DMS 273 treated with DMSO at 0.1 percent for 48 hours (cell line): ENCODE measurements at places on chromosomes 3 and 15.

GRCh38 chr3:134337511-134338200, 36.6 kb downstream of the AMOTL2 start:
- DNase-seq = no peak

DNA sequence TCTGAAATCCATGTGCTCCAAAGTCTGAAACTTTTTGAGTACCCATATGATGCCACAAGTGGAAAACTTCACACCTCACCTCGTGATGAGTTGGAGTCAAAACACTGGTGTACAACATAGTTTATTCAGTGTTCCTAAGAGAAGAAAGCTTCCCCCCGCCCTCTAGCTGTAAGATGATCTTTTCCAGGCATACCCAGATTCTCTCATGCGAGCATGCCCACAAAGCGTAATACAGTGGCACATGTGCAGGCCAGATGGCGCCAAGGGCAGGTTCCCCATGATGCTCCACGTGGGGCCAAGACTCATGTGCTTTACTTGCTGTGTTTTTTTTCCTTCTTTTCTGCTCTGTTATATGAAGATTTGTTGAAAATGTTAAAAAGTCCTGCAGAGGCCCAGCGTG, 104.9 kb upstream of the LRRFIP2 start:
- DNase-seq = no peak

GRCh38 chr15:38941399-38941953, 376.9 kb upstream of the RASGRP1 start:
- no peak for DNase-seq

DNA sequence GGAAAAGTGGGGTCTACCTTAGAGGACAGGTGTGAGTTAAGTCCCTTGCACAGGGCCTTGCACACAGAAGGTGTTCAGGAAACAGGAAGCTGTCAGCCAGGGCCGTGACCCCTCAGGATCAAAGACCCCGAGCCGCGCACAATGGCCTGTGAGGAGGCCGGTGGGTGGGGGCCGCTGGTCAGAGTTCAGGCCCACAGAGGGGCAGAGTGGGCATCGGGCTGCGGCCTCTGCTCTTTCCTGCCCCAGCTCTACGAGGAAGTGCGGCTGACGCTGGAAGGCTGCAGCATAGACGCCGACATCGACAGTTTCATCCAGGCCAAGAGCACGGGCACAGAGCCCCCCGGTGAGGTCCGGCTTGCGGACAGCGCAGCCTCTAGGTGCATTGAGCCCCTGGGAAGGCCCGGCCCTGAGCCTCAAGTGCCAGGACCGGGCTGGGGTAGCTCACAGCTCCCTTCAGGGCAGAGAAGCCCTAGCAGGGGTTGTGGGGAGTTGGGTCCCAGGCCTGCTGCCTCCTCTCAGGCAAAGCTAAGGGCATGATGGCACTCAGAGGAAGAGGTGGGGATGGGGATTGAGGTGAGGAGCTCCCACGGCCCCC, 37.2 kb downstream of the PSTPIP1 start:
- no peak for DNase-seq

GRCh38 chr15:68424754-68425390, 7.1 kb downstream of the ITGA11 start:
- no peak for DNase-seq

DNA sequence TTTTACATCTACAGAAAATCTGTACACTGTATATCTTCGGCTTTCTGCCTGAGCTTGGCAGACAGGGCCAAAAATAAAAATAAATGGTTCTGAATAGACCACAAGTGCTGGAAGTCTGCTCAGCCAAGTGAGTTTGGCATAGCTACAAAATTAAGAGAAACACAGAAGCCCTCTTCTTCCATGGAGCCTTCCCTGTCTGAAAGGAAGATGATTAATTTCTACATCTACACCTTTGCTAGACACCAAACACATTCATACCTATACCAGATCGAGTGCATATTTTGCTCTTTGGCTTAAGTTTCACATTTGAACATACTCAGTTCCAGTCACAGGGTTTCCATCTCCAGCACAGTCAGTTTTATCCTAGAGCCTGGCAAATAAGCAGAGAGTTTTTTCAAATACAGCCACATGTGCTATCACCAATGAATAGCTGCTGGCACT, 224.6 kb downstream of the GREM1 start:
- DNase-seq = no peak

GRCh38 chr3:183491923-183492848, 63.3 kb downstream of the KLHL6 start:
- no peak for DNase-seq

- DNase-seq = no peak
These were observed 40.5 kb downstream of the SST start for GRCh38 chr3:187629711-187630110.

DNA sequence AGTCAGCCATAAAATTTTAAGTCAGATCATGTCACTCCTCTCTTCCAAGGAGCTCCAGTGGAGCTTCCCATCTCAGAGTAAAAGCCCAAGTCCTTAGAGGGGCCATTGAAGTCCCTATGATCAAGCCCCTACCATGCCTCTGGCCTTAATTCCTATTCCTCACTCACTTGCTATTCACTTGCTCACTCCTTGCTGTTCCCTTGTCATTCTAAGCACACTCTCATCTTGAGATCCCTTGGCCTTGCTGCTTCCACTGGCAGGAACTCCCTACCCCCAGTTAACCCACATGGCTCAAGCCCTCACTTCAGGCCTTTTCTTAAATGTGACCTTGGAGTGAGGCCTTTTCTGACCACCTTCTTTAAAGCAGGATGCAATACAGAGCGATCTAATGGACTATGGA, 12.3 kb upstream of the SECISBP2L start:
- DNase-seq = no peak

DNA sequence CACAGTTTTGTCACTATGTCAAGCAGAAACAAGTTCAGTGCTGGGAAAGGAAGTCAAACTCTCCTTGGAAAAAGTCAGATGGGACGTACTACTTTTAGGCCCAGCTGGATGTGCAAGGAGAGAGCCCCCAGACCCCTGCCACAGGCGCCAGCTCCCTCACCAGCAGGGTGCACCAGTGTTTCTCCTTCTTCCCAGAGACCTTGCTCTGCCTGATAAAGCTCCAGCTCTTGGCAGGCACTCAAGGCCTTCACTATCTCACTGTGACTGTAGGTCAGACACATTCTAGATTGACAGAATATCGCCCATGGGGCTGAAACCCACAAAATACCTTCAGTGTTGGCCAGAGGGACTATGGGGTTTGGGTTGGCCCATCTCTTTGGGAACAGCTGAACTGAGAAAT, 54.8 kb upstream of the CHRNB4 start:
- DNase-seq = no peak

DNA sequence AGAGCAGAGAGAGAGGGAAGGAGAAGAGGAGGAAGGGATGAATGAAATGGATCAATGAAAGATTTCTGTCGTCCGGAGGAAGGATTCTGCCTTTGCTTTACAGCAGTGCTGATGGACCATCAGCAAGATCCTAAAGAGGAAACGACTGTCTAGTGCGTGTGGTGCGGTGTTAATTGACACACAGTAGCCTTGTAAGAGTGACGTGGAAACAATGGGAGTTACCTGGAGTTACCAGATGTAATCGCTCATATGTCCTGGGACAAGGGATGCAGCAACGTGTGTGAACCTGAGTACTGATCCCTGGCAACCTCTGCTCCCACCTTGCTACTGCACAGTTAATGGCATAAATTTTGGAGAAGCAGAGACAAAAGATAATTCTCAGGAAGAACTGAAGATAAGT, 62.6 kb upstream of the TPRG1 start:
- DNase-seq = no peak

- no peak for DNase-seq
These were observed 345.2 kb upstream of the TPRG1 start for GRCh38 chr3:188826574-188826973.

DNA sequence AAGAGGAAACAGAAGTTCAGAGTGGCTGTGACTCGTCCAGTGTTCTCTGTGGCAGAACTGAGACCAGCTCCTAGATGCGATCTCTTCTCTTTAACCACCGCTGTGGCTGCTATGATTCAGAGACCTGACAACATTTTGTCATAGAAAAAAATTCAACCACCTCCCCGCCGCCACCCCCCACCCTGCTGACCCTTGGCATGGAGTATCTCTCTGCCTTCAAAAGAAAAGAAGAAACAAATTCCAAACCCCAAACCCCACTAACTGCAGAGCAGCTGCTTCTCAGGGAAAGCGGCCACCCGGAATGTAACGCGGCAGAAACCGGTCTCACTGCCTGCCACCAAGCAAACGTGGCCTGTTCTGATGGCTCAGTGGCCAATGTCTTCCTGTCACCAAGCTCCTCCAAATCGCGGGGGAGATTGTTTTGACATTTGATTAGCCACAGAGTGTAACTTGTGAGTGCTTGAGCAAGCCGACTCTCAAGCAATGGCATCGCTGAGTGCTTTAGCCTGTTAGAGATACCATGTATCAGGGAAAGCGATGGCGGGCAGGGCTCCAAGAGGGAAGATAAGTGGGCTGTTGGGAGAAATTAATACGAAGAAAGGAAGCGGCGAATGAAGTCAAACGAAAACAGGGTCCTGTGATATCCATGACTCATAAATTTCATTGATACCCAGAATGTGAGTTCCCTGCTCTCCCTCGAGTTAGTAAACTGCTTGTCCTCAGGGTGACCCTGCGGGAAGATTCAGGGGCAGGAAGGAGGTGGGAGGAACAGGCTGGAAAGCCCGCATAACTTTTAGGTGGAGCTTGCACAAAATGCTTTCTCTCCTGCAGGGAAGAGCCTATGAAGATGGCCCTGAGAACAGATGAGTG, 44.8 kb upstream of the TLE3 start:
- DNase-seq = no peak

DNA sequence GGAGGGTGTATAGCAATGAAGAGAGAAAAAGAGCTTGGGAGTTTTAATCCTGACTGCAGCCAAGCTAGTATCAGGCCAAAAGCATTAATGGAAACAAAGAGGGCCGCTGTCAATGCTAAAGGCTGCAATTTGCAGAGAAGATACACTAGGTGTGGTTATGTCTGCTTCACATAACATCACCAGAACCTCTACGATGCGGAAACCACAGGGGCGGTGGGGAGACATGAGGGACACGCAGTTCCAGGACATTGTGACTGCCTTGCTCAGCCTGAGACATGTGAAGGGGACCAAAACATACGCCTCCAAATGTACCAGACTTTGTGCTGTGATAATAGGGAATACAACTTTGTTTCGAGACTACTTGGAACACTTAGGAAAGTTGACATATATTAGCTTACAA, 88.4 kb downstream of the APBA2 start:
- no peak for DNase-seq

GRCh38 chr3:133208184-133208583, 170.0 kb downstream of the TMEM108 start:
- no peak for DNase-seq

DNA sequence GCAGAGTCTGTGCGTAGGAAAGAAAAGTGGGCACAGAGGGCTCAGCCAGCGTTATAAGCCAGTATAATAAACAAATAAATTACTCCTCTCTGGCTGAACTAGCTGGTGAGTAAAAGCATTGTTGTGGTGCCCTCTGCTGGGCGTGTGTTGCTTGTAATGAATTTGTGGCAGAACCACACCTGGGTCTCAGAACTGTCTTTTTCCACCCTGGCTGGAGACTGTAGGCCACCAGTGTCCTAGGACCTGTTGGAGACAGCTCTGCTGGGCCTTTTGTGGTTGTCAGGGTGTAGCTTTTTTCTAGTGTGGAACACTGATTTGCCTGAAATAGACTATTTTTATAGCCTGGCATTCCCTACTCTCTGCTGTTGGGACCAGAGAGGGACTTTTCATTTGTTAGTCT, 130.5 kb upstream of the EIF1B start:
- DNase-seq = peak; percentile 8

GRCh38 chr15:36178303-36178633, 401.2 kb upstream of the CDIN1 start:
- DNase-seq = no peak

- no peak for DNase-seq
These were observed 175.6 kb downstream of the SMAD6 start for GRCh38 chr15:66877477-66878271.

- no peak for DNase-seq
These were observed 30.1 kb downstream of the ZDHHC19 start for GRCh38 chr3:196181127-196181546.

GRCh38 chr3:58161435-58162398, 49.1 kb downstream of the DNASE1L3 start:
- DNase-seq = no peak

DNA sequence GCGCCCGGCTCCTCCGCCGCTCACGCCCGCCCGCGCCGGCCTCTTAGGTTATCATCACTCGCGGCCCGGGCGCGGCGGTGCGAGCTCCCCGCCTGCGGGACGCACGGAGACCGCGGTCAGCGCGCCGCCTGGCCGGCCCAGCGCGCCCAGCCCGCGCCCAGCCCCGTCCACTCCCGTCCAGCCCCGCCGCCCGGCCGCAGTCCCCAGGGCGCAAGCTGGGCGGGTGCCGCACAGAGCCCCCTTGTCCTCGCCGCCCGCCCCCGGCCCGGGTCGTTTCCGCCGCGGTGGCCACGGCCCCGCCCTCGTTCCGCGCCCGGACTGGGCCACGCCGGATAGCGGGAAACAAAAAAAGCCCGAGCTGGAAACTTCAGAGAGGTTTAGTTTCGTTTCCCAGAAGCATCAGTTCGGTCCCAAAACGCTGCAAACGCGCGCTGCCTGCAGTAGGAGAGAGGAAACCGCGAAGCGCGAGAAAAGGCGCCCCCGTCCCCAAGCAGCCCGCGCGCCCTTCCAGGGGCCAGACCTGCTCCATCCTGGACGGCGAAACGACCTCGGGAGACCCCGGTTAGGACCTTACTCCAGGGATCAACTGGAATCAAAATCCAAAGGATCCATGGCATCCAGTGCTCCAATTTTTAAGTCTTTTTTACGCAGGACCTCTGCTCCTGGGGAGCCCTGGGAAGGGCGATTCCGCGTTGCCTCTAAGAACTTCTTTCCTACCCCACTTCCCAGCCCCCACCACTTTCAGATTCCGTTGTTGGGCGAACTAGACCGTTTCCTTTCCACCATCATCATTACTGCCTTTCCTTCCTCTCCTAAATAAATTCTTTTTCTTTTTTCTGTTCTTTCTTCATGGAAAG, at the start of gene ATP10A:
ATP10A (minus strand) TSS at position 217 of the 857 bp plus-strand sequence. CDS start 231 bp downstream, outside the sequence.
- no peak for DNase-seq

DNA sequence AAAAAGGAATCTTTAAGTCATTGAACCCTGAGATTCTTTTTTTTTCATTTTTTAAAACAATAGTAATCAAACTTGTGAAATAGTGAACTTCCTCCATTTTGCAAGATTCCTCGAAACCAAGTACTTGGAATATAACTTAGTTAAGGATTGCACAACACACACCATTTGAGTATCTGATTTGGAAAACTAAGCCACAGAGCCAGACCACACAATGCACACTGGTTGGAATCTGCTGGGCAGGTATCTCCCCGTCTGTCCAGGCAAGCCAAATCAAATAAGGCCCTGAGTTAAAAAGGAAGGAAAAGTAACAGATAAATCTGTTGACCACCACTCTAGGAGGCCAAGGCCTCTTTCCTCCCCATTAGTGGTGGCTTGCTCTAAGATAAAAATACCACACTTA, 177.5 kb upstream of the ICE2 start:
- DNase-seq = no peak

- DNase-seq = no peak
These were observed 2.3 kb upstream of the TLR9 start for GRCh38 chr3:52227766-52228165.

GRCh38 chr3:94928921-94929320, 866.1 kb downstream of the NSUN3 start:
- DNase-seq = no peak
